HFF-Myc (cell line): ENCODE measurements at places on chromosomes 12 and 14.
A peak's percentile ranks its signal among the peaks of the same experiment; 100 is the strongest.

- DNase-seq: no peak
These were observed 36.6 kb downstream of the WDR89 start for GRCh38 chr14:63605041-63605532.

DNA sequence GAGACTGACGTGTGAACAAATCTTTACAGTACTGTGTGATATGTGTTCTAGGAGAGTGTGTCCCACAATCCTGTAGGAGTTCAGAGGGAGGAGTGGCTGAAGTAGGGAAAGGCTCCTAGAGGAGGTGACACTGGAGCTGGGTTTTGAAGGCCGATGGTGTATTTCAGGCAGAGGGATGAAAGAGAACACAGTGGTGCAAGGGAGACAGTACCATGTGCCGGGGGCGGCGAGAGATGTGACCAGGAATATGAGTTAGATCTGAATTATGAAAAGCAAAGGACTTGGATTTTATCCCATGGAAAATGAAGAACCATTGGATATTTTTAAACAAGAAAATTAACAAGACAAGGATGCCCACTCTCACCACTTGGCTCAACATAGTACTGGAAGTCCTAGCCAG lies 77.0 kb upstream of the ESRRB start:
- no peak for DNase-seq

DNA sequence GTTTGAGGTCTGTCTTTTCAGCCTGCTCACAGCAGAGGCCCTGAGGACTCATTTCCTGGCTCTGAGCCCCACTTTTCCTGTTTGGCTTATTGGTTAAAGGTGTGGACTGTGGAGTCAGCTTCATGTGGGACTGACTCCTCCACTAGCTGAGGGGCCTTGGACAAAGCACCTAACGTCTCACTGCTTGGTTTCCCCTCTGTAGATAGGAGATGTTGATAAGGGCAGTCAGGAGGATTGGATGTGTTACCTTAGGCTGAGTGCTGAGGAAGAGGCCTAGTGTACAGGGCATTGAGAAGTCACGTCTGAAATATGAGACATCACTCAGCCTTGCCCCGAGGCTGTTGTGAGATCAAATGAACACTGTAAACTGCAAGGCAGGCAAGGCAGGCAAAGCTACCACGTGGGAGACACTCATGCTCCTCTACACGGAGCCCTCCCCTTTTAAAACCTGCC lies 27.1 kb upstream of the TCL1A start:
- DNase-seq: no peak

GRCh38 chr12:89760783-89761182 lies 52.1 kb upstream of the ATP2B1 start:
- no peak for DNase-seq

DNA sequence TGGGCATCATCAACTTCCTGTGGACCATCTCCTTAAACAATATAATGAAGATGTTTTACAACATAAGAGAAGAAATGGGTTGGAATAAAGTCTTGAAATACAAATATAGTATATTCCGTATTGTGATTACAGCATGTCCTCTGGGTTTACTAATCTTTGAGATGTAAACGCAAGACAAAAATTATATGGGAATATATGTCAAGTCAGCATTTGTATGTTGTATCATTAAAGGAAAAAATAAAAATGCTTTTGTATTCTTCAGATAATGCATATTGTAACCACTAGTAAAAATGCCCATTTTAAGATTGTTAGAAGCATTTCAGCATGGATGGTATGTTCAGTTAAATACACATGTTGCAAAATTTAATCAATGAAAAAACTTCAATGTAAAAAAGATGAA lies 893.3 kb downstream of the FLRT2 start:
- DNase-seq: no peak

GRCh38 chr14:57244106-57244505 lies 24.6 kb downstream of the EXOC5 start:
- no peak for DNase-seq

- DNase-seq: peak; percentile 15
These were observed 652 bp downstream of the SUPT16H start for GRCh38 chr14:21382886-21383847.

DNA sequence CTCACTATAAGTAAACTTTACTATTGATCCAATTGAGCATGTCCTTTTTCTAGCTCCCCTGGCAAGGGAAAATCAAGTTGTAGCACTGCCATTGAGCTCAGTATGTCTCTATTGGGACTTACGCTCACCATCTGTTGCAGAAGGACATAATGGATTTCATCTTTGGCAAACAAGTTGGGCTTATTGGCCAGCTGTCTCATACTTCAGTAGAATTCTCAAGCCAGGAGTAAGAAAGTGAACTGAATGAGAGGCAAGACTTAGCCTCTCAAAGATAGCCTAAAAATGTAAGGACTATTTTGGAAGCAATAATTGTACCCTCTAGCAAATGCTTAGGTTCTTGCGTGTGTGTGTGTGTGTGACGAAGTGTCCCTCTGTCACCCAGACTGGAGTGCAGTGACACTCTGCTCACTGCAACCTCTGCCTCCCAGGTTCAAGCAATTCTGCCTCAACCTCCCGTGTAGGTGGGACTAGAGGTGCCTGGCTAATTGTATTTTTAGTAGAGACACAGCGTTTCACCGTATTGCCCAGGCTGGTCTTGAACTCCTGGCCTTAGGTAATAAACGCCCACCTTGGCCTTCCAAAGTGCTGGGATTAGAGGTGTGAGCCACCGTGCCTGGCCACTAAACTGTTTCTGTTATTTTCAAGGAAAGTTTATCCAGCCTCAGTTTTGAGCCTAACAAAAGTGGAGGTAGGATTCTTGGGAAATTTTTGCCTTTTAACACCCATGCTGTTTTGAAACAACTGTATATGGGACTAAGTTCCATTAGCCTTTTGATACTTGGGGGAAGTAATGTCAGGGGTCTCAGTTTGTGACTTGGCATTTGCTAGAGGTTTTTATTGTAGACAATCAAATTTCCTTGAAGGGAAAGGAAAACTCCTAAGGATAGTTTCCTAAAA lies 7.0 kb downstream of the HNRNPA1 start:
- DNase-seq: no peak

- DNase-seq: no peak
These were observed 72.5 kb upstream of the PARP11 start for GRCh38 chr12:3945671-3946070.

DNA sequence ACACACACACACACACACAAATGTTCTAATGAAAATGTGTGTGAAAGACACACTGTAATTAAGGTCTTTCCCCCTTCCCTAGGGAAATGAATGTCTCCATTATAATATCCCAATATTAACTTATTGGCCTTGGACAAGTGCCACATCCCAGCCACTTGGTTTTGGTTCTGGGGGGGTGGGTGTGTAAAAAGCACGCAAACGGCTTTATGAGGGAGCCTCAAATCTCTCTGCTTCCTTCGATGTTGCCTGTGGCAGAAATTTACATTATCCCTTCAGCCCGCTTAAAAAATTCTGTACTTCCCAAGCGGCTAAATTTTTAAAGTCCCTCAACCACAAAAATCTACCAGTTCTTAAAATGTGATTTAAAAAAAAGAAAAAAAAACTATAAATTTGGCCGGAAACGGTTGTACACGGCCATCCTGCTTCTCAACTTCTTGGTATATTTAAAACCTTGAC lies 432 bp downstream of the C14orf93 start:
- DNase-seq: no peak

- DNase-seq: peak; percentile 22
These were observed 173.2 kb downstream of the SLC35F4 start for GRCh38 chr14:57692671-57693070.

GRCh38 chr12:19018302-19018970 lies 111.1 kb upstream of the PLEKHA5 start:
- DNase-seq: peak; percentile 16

GRCh38 chr14:45133683-45134050 lies 614 bp downstream of the FKBP3 start:
- DNase-seq: no peak

DNA sequence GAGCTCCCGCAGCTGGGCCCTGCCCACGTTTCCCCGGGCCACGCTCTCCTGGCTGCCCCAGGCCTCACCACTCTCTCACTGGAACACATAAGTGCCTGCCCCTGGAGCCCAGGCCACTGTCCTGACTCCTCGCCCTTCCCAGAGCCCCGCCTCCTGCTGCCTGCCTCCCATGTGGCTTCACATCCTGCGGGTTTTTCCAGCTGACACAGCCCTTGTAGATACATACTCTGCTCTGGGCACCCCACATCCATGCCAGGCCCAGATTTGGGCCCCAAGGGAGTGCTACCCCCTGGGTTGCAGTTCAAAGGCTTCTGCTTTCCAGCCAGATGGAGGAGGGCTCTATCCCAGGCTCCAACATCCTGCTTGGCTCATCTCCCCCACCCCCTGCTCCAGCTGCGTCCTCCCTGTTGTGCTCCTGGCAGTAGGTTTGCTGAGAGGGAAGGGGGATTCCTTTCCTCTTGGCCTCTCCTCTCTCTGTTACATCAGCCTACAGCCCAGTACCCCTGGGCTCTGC lies 60.1 kb downstream of the TSPAN9 start:
- no peak for DNase-seq

- DNase-seq: no peak
These were observed 300.4 kb downstream of the SNAPC1 start for GRCh38 chr14:62062645-62063044.

- no peak for DNase-seq
These were observed 1.5 kb upstream of the HRK start for GRCh38 chr12:116882742-116883141.

DNA sequence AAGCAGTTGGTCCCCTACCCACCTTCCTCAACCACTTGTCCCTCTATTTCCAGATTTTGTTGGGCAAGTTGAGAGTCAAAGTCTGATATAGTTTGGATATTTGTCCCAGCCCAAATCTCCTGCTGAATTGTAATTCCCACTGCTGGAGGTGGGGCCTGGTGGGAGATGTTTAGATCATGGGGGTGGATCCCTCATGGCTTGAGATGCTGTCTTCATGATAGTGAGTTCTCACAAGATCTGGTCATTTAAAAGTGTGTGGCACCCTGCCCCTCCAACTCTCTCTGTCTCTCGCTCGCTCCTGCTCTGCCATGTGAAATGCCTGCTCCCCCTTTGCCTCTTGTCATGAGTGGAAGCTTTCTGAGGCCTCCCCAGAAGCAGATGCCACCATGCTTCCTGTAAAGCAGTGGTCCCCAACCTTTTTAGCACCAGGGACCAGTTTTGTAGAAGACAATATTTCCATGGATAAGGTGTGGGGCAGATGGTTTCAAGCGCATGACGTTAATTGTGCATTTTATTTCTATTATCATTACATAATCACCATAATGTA lies 37.3 kb upstream of the BCL11B start:
- no peak for DNase-seq

DNA sequence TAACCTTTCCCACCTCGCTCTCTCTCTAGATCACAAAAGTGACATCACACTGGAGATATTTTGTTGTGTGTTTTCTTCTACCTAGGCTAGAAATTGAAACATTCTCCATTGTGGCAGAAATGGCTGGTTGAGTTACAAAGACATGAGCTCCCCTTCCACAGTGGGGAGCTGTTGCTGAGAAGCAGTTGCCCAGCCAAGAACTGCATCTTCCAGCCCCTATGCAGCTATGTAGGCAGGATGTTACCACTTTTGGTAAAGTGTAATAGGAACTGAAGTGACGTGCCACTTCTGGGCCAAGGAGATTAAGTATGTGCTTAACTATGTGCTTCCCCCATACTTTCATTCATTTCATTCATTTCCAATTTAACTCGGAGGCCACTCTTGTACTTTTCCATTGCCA lies 138.7 kb upstream of the E2F7 start:
- no peak for DNase-seq

GRCh38 chr12:126537961-126538530 lies 1472.8 kb downstream of the AACS start:
- no peak for DNase-seq

- DNase-seq: no peak
These were observed 391.9 kb downstream of the GALC start for GRCh38 chr14:87601036-87601435.

DNA sequence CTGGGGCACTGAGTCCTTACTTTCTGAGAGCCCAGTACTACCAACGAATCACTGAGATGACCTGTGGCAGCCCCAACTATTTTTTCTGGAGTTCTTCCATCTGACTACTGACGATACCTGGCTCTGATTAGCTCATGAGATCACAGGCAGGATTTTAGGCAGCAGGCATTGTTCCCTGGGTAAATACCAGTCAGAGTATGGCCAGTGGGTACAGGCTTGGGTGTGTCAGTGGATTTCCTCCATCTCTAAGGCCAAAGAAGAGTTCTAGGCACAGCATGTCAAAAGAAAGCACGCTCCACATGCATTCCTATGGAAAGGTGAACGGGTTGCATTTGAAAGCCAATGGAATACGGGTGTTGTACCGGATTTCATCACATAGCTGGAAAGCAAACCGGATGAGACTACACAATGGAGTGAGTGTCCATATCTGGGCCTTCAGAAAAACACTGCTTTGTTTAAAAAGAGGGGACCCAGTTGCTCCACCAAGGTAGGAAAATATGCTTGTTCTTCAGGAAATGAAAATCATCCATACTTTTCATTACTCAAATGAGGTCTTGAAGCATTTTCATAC lies 55.0 kb downstream of the PAX9 start:
- no peak for DNase-seq

DNA sequence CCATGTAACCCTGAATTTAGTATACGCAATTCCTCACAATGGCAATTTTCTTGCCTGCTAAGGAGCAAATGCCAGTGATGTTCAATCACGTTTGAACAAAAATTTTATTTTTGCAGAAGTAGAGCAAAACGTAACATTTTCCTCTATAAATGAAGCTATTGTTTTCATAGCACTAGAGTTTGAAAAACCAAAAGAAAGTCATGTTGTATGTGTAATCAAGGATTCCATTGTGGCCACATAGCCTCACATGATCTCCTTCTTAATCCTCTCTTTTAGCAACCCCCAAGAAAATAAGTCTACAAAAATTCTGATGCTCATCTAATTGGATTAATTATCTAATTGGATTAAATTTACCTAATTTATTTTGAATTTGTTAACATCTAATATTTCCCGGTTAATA lies 1217.4 kb upstream of the FLRT2 start:
- no peak for DNase-seq

DNA sequence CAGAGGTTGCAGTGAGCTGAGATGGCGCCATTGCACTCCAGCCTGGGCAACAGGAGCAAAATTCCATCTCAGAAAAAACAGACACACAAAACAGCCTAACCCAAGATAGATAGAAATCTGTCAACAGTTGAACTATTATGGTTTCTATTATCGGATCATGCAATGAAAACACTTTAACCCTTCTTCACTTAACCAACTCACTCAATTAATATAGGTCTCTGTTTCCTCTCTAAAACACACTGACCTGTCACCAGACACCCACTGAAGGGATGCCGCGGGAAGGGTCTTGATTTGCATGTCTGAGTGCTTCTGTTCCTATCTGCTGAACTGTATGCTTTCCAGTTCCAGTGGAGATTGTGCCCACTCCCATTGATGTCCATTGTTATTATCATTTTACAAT lies 38.0 kb upstream of the NUDT4 start:
- no peak for DNase-seq
